Myometrial cell (primary cell): ENCODE measurements at places on chromosomes 2 and 18. TPM values are rescaled to one million over a fixed set of nuclear protein-coding genes. Genes with fewer than 3 reads are reported as not detected.

Gene ZNF396
- total RNA-seq = 0.89 TPM in 1 of 2 replicates, not detected in the other

Gene ALLC
- not detected in 2 replicates for total RNA-seq

Gene LHCGR
- not detected in 2 replicates for total RNA-seq

Gene WNT10A
- total RNA-seq = not detected in 2 replicates

Gene GLI2
- total RNA-seq = 4.1 and 4.9 TPM in 2 replicates

Gene ITGB6
- total RNA-seq = not detected in 2 replicates

Gene TMEM247
- not detected in 2 replicates for total RNA-seq

Gene FBXO41
- 0.29 and 10.1 TPM in 2 replicates for total RNA-seq

Gene CD28
- under 0.01 TPM in 1 of 2 replicates, not detected in the other for total RNA-seq

Gene C2orf80
- not detected in 2 replicates for total RNA-seq
